CD4-positive, alpha-beta T cell treated with Interleukin-4 for 1 hour (primary cell): ENCODE measurements at places on chromosomes 3 and 15.

GRCh38 chr15:89066280-89066679 lies 22.0 kb upstream of the ABHD2 start:
- no peak for DNase-seq

GRCh38 chr3:105656651-105657504 lies 211.9 kb downstream of the CBLB start:
- no peak for DNase-seq

- peak; percentile 41 for DNase-seq
Observed at GRCh38 chr15:75843678-75844581, 683 bp downstream of the UBE2Q2 start.

GRCh38 chr3:149199474-149199873 lies 22.2 kb downstream of the CP start:
- DNase-seq = no peak

DNA sequence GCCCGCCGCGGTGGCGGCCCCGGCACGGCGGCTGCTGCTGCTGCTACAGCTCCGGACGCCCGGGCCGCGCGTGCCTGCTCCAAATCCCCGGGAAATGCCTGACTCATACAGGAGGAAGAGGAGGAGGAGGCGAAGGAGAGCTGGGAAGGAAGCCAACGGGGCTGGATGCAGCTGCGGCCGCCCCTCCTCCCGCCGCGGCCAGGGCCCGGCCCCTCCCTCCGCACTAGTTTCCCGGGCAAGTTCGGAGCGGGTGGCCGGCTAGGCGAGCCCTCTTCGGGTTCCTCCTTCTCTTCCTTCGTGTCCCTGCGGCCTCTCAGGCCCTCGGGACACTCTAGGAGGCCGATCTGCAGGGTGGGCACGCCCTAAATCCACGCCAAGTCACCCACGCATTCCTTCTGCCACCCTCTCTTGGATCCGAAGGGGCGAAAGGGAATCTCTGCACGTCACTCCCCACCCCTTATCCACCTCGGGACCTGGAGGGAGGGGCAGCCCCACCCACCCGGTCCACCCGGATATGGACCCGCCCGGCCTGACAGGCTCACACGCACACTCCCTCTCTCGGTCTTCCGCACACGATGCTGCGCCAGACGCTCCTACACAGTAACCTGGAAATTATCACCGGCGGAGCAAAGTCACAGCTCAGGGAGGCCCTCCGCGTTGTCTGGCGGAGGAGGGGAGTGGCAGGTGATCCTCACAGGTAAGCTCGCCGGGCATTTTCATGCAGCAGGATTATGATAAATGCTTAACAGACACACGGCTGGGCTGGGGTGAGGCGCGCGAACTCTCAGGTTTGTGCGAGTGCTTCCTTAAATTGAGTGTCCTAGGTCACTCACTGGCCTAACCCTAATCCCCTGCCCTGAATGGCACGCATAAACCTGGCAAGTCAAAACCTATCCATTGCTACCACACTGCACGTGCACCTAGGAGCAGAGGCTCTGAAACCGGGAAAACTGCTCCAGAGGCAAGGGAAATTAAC lies at the start of the genes OSBPL10 and ZNF860:
Gene OSBPL10 (minus strand): TSS at position 57 of the 976 bp plus-strand sequence. CDS start 83 bp downstream, outside the sequence.
Gene ZNF860 (plus strand): TSS at position 545 of the 976 bp plus-strand sequence. CDS start 7,330 bp downstream, outside the sequence.
- peak; percentile 27 for DNase-seq
